GM12864 (cell line): ENCODE measurements at places on chromosomes 7 and 10.
A peak's percentile ranks its signal among the peaks of the same experiment; 100 is the strongest.

DNA sequence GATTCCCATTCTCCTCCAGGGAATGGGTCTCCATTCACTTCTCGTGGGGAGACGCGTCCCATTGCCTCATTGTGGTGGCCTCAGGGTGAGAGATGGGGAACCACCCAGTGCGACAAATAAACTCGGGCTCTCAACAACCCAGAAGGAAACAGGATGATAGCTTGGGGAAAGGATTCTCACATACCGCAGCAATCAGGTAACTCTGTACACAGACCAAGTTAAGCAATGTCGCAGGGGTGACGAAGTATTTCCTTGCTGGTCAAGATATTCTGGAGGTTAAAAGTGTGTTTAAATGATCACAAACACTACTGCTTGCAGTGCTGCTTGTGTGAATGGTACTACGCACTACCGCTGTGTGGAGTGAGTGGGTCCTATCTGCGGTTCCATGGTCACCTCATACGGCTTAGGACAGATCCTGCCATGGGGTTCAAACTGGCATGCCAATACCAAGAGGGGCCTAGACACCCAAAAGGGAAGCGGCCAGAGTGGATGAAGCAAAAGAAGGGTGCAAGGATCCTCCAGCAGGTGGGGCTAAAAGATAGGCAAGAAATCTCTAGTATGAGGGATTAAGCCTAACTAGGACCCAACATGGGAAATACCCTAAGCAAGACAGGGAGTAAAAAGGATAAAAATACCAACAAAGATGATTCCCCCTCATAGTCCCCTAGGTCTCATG is 143.8 kb upstream of the TMEM106B start:
- DNase-seq: peak; percentile 12

GRCh38 chr7:3302681-3303320 is 1.7 kb downstream of the SDK1 start:
- DNase-seq: no peak

DNA sequence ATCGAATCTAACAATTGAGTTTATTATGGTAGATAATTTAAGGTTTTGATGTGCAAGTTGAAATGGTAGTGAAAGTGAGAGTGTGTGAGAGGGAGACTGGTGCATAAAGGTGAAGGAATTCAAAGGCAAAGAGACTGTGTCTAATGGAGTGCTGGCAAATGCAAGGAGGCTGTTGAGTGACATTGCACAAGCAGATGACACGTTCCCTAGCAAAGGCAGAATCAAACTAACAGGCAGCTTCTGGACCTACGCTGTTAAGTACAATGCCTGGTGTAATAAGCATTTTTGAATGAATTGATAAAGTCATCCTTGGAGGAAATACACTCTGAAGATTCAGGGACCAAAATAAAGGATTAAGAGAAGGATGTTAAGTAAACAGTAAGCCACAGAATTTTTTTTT is 11.7 kb upstream of the GPR141 start:
- no peak for DNase-seq

DNA sequence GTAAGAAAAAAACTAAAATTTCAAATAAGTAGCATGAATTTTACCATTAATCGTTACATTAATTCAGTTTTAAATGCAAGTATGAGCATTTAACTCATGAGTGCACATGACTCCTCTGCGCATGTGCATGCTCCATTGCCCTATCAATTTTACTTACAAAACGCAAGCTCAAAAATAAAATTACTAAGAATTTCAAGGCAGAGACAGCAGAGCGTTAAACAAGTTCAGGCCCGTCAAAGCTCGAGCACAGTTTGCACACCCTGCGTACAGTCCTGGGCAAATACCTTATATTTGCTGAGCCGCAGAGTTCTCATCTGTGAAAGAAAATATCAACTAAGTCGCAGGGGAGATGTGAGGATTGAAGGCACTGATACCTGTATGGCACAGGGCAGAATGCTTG is 373.6 kb downstream of the BBS9 start:
- DNase-seq: no peak

- DNase-seq: no peak
Measured at GRCh38 chr7:32958046-32959025, 1.1 kb downstream of the FKBP9 start.

GRCh38 chr10:104350127-104350635 is 3.5 kb upstream of the CFAP58 start:
- no peak for DNase-seq

DNA sequence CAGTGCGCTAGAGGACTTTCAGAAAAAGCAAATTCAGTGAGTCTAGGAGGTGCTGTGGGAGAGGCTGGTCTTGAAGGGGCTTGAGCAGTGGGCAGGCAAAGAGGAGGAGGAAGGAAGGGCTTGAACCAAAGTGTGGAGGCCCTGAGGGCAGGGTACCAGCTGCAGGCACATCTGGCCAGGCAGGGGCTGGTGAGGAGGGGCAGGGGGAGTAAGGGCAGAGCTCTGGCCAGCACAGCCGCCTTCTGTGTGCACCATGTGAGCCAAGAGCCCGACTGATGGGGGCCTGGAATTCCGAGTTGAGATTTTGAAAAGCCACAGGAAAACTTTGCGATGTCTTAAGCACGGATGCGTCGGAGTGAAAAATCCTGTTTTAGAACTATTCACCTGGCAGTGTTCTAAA is 74.5 kb downstream of the PRPF18 start:
- no peak for DNase-seq

- DNase-seq: no peak
Measured at GRCh38 chr10:19290770-19291169, 242.2 kb downstream of the MALRD1 start.

DNA sequence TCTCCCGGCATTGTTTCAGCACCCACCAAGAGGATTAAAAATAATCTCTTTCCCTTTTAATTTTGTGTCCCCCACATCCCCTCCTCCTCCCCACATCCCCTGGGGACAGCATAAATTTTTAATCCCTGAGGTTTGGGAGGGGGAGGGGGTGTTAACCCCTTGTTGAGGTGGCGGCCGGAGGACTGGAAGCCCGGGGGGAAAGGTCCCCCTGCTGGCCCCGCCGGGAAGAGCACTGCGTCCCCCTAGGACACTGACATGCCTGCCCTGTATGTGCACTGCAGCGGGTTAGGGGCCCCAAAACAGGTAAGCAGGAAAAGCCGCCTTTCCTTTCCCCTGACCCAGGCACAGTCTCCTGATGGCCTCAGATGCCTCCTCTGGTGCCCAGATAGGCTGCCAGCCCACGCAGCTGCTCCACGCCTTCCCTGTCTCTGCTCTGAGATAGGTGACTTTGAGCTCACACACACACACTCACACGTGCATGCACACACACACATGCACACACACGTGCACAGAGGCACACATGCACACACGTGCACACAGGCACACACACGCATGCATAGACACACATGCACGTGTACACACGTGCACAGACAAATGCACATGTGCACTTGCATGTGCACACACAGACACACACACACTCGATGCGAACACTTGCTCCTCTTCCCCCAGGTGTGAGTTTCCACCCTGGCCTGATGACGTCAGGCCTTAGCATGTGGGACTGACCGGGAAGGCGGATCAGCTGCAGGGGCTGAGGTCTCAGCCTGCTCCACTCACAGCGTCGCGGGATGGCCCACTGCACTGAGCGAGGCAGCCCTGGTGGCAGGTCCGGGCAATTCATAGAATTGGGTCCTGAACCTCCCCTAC is 12.3 kb downstream of the CNPY1 start:
- DNase-seq: no peak

DNA sequence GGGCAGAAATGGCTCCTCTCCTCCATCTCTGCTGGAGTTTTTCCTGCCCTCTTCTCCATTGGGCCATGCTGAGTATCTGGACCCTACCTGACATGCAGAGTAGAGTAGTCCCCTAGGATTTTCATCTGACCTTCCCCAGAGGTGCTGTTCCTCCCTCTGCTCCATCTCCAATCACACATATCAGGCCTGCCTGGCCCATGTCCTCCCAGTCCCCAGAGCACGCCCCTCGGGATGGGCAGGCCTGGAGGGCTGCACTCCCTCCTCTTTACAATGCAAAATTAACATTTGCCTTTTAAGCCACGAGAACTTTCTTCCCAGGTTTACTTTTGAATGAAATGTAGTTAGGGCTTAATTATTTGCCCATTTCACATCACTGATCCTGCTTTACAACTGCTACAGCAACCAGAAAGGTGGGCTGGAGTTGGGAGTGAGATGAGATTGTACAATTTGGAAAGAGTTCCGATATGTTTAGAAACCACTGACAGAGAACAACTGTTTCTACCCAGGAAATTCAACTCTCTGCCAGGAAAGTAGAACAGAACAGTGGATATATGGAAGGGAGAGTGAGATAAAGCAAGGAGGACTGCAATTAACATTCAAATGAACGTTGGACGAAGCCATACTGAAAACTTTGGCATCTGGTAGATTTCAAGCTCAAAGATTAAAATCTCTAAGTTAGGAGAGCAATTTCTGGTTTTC is 184.0 kb upstream of the HABP2 start:
- DNase-seq: no peak

- DNase-seq: no peak
Measured at GRCh38 chr10:77819210-77820112, 107.1 kb downstream of the DLG5 start.
